ENCODE measurements at places on chromosomes 13 and 19.

GRCh38 chr19:16626796-16627192, 1.2 kb downstream of the MED26 start:
- peak; percentile 23 for DNase-seq

- no peak for DNase-seq
Measured at GRCh38 chr19:5877882-5878281, 7.5 kb upstream of the FUT5 start.

DNA sequence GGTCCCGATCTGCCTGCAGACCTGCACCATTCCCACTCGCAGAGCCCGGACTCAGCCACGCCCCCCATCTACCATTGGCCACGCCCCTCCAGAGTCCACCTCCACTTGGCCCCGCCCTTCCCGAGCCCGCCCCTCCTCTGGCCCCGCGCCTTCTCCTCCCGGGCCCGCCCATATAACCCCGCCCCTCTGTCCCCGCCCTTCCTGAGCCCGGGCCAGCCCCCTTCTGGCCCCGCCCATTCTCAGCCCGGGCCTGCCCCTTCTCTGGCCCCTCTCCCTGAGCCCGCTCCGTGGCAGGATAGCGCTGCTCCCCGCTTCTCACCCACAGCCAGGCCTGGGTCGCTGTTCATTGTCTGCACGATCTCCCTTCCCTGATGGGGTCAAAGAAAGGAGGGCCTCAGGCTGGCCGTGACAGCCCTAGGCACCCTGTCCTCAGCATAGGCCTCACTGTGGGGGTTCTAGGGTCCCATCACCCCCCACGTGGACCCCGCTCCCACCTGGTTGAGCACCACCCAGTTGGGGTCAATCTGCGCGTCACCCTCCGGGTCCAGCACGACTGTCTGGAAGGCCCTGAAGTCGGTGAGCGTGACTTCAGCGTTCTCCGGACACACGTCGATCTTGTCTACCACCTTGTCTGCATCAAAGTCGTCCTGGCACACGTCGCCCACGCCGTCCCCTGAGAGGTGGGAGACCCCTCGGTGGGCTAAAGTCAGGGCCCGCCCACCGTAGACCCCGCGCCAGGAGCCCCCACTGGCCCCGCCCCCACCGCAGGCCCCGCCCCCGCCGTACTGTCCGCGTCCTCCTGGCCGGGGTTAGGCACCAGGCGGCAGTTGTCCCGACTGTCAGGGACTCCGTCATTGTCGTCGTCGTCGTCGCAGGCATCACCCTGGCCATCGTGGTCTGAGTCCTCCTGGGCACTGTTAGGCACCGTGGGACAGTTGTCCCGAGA, 5.7 kb downstream of the COMP start:
- DNase-seq, result peak; percentile 75

DNA sequence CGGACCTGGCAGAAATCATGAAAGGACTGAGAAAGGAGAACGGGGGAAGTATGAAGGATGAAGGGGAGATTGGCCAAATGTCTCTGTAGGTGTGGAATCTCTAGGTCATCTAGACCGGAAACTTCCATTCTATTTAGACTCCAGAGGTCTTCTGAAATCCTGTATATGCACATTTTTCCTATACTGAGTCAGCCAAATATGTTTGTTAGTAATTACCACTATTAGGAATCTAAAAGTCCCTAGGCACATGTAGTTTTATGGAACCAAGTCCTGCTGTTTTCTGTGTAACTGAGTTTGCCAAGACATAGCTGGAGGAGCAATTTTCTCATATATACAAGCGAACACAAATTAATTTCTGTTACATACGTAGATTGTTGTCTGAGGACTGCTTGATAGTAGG, 498.1 kb downstream of the GPC5 start:
- no peak for DNase-seq

- DNase-seq, result no peak
Measured at GRCh38 chr13:95137096-95137495, 164.2 kb downstream of the ABCC4 start.

DNA sequence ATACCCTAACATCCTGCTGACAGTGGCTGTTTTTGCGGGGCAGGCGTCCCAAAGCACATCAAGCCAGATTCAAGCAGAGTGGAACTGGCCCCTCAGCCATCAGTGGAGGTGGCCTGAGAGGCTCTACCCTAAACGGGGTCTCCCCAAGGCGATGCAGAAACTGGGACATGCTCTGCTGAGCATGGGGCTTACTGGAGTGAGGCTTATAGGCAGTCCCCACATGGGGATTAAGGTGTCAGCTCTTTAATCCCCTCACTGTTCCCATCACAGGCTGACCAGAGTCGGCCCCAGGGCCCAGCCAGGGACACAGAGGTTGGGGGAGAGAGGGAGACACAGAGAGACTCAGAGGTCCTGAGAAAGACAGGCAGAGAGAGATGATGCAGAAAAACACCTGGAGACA, 17.0 kb downstream of the CYP2F1 start:
- no peak for DNase-seq

GRCh38 chr19:18317961-18318800, 4.7 kb downstream of the LSM4 start:
- no peak for DNase-seq

- no peak for DNase-seq
Measured at GRCh38 chr13:113550453-113550852, 34.1 kb upstream of the TFDP1 start.

GRCh38 chr19:13104360-13104847, 1.7 kb upstream of the LYL1 start:
- DNase-seq, result no peak

DNA sequence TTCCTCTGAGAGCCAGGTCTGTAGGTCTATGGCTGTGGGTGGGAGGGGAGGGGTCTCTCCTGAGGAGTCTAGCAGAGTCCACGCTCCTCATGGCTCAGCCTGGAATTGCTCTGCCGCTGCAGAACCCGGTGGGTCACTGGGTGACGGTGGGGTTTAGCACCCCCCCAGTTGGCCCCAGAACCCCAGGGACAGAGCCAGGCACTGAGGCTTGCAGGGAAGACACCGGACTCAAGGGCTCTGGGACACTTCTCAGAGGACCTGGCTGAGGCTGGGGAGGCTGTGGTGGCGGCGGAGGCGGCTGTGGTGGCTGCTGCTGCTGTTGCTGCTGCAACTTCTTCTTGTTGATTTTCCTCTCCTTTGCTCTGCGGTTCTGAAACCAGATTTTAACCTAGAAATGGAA, 6.1 kb downstream of the CDX2 start:
- no peak for DNase-seq

GRCh38 chr19:21322528-21322927, 6.7 kb downstream of the ZNF708 start:
- no peak for DNase-seq

DNA sequence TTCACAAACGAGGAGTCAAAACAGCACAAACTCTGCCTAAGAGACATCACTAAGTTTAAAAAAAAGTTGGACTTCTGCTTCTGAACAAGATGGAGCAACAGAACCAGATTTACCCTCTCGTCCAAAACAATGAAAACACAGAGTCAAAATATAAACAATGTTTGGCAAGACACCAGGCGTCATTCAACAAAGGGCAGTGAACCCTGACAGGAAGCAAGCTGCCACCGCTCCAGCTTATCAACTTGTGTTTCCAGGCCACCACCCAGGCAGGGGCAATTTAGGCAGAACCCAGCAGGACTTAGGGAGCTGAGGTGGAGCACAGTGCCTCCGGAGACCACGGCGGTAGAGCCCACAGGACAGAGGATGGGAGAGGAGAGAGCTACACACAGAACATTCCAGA, 8.6 kb upstream of the NAPA start:
- DNase-seq, result no peak

GRCh38 chr19:55676383-55676782, 1.4 kb downstream of the EPN1 start:
- DNase-seq, result peak; percentile 33

DNA sequence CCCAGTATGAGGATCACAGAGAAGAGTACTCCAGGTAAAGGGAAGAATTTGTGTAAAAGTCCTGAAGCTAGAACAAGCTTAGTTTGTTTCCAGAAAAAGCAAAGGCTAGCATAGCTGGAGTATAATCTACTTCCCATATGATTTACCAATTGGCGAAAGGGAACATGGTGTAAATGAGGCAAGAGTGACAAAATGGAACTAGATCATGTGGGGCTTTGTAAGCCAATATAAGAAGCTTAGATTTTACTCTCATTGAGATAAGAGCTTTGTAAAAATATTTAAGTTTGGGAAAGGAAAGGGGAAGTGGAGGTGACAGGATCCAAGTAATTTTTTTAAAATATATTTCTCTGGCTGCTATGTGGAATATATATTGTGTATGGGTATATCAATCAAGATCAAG, 234.9 kb downstream of the KCTD12 start:
- DNase-seq, result no peak

DNA sequence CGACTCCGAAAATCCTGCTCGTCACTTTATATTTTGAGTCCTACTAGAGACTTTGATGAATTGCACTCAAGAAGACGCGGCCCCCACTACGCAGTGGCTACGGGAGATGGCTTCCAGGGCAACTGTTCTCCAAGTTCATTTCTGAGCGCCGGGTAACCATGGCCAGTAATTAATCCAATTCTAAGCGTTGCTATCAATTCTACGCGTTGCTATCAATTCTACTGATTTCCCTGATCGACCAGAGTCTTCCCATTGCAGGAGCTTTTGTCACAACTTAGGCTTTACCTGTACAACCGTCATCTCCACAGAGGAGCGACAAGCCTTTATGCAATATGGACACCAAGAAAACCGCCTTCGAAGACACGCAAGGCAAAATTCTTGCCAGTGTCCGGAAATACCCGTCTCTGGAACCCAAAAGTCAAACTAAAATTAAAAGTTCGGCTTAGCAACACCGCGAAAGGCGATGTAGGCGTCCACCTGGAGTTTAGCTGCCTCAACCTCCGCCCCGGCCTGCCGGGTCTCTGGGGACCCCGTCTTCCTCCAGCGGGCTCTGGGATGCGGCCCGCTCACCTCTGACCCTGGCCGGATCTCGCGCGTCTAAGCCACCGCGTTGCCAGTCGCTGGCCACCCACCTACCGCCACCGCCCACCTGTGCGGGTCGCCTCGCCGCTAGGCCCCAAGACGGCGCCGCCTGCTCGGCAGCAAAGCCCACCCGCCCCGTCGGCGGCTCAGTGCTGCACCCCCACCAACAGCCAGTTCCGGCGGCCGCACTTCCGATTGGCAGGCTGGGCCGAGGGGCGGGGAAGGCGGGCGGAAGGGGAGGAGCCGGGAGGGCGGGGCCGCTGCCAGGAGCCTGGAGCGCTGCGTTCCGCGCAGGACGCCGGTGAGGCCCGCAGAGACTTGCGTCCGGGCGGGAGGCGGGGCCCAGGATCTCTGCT, at the start of gene SUPT20H:
Gene SUPT20H, minus strand, starts transcription at position 779 of the 938 bp plus-strand sequence. CDS start 8,198 bp downstream, outside the sequence.
- peak; percentile 92 for DNase-seq

DNA sequence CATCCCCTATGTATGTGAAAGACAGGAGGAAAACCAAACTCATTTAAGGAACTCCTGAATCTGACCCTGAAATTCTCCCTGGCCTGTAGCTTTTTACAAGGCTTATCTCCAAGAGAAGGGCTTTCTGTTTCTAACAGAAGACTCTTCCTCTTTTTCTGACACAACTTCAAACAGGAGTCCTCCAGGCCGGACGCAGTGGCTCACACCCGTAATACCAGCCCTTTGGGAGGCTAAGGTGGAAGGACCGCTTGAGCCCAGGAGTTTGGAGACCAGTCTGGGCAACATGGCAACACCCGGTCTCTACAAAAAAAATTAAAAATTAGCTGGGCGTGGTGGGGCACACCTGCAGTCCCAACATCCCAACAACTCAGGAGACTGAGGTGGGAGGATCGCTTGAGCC, 41.9 kb downstream of the CARS2 start:
- DNase-seq, result no peak

DNA sequence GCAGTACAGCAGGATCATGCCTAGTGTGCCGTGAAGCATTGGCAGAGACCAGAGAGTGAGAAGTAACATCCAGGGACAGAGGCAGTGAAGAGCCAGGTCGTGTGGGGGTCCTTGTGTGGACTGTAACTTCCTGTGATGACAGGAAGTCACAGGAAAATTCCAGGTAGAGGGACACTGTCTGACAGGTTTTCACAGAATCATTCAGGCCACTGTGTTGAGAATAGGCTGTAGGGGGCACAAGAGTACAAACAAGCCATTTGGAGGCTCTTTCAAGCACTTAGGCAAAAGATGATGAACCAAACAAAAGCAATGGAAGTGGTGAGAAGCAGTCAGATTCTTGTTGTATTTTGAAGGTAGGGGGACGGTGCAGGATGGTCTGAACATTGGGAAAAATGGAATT, 46.4 kb downstream of the N4BP2L1 start:
- no peak for DNase-seq

DNA sequence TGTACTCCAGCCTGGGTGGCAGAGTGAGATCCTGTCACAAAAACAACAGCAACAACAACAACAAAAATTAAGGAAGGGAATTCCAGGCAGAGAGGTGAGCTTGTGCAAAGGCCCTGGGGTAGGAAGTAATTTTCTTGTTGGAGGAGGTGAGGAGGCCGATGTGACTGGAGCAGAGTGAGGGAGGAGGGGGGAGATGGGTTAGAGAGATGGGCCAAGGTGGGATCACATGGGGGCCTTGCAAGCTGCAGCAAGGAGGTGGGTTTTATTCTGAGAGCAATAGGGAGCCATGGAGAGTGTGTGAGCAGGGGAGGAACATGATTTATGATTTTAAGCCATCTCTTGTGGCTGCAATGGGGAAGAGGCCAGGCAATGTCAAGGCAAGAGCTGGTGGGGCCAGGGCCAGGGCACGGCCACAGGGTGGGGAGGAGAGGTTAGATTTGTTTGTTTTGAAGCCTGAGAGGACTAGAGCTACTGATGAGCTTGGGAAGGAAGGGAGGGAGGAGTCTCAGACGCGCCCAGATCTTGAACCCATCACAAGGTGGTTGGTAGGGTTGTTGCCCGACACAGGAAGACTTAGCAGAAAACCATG, 12.5 kb upstream of the COMP start:
- DNase-seq, result no peak

GRCh38 chr13:30810261-30810701, 74.9 kb downstream of the ALOX5AP start:
- no peak for DNase-seq

DNA sequence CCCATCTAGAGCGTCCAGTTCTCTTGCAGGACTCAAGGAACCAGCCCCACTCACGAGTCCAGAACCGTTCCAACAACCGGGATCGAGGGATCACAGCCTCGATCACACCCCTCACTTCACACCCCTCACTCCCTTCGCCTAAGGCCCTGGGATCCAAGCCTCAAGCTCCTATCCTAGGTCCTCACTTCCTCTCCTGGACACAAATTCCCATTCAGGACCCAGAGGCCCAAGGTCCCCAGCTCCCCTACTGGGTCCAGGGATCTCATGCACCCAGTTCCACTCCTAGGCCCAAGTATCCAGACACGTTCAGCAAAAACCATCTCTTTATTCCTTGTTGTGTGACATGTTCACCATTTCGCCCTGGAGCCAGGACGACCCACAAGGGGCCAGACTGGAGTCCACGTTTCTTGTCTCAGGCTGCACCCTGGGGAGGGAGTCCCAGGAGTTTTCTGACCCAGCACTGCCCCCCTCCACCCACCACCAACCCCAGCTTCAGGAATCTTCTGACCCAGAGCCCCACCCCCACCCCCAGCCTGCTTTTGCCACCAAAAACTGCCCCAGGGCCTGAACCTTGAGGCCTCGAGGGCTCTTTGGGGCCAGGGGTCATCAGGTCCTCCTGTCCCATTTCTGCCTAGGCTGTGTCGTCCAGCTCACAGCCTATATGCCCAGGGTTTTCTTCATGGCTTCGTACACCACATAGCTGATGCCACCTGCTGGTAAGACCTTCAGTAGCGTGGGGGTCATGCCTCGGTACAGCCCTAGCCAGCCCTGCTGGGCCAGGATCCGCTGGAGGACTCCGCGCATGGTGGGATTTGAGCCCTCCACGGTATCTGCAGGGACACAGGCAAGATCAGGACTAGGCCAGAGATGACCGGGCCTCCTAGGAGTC, 1.4 kb upstream of the KHSRP start:
- DNase-seq, result no peak
